AG04450 (cell line): ENCODE measurements at places on chromosomes 11 and 22.

DNA sequence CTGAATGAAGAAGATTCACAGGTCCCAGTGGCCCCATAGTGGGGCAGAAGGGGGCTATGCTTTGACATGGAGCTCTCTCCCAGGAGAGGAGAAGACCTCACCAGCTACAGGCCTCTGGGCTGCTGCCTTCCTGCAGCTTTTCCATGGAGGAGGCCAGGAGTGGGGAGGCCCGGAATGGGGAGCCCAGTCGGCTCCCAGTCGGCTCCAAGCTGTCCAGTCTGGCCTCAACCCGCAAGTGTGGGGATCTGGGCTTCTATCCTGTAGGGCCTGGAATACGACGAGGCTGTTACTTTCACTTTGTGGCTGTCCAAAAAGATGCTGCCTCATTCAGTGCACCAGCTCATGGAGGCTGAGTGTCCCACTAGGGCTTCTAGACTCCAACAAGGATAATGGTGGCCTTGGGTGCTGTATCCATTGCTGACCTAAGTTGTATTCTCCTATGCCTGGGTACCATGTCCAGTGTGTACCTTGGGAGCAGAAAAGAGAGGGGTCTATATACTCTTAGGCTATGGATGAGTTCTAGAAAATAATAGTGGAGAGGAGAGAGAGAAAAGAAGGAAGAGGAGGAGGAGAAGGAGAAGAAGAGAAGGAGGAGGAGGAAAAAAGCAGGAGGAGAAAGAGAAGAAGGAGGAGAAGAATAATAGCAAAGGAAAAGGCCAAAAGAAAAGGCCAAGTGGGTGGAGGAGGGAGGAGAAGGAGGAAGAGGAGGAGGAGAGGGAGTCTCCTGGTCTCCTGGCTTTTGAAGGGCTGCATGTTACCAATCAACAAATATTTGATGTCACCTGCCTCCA, 1.1 kb downstream of the MYO18B start:
- DNase-seq, result no peak

- no peak for DNase-seq
Measured at GRCh38 chr22:30718491-30718890, 23.8 kb downstream of the OSBP2 start.

GRCh38 chr11:117827521-117828511, 3.3 kb upstream of the FXYD2 start:
- DNase-seq, result no peak

DNA sequence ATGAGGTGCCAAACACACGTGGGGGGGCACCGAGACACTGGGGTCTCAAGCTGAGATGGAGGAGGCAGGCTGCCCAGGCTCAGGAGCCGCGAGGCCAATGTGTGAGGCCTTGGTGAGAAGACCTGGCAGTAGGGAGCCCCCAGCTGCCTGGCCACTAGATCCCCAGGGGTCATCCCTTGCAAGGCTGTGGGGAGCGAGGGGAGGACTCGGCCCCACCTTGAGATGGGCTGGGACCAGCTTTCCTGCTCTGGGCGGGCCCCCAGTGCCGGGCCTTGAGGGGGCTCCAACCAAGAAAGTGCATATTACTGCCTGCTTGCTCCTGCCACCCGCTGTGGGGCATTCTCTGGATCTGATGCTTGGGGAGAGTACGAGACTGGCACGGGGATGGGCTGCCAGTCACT, 107.0 kb downstream of the CTTN start:
- DNase-seq, result no peak

GRCh38 chr11:69531071-69531716, 49.7 kb downstream of the LINC01488 start:
- no peak for DNase-seq

DNA sequence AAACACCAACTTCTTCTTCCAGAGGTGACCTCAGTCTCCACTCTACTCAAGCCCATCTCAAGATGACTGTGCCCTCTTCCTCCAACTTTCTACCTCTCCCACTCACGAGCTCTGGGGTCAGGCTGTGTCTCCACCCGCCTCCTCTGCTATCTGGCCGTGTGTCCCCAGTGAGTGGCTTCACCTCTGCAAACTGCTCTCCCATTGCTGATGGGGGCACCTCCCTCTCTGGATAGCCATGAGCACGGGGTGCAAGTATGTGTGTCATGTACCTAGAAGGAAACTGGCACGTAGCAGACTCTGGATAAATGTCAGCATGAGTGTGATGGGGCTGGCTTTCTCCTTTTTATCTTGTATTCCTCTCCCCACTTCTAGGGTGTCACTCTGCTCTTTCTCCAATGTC, 18.3 kb upstream of the RAC2 start:
- DNase-seq, result no peak

- DNase-seq, result no peak
Measured at GRCh38 chr11:72718101-72718501, 34.1 kb downstream of the ARAP1 start.

DNA sequence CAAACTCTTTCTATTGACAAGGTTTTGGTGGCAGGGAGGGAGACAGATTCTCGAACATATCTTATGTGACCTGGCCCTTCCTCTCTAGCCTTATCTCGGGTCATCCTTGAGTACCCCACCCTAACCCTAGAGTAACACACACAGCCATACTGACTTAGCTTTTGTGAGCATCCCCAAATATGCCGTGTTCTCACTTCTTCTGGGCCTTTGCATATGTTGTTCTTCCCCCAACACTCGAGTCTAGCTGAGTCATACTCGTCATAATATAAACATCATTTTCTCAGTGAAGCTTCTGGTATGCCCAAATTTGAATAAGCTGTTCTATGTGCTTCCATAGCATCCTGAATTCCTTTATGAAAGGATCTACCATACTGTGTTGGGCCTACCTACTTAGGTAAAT, 8.0 kb downstream of the TTC17 start:
- peak; percentile 57 for DNase-seq
